Fibroblast of mammary gland (primary cell): ENCODE measurements at places on chromosomes 1 and 21.
A peak's percentile ranks its signal among the peaks of the same experiment; 100 is the strongest.

GRCh38 chr1:1331068-1331965 is at the start of gene TAS1R3:
TAS1R3 (plus strand) TSS chr1:1331280; CDS start chr1:1331346, 66 bp downstream.
- DNase-seq: no peak

- peak; percentile 51 for DNase-seq
These were observed 16.9 kb downstream of the MTARC1 start for GRCh38 chr1:220803401-220804201.

- DNase-seq: no peak
These were observed 1129.5 kb downstream of the PLA2G4A start for GRCh38 chr1:187958207-187958606.

DNA sequence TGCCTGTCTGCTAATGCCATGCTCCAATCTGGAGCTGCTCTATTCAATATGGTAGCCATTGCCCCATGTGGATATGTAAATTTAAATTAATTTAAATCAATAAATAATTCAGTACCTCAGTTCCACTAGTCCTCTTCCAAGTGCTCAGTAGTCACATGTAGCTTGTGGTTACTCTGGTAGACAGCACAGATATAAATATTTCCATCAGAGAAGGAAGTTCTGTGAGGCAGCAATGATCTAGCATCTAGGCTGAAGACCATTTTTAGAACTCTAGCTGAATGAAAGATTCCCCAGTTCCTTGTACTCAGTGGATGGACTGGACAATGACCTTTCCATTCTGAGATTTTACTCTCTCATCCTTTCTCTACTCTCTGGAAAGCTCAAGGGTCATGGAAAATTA is 25.8 kb upstream of the CAPZB start:
- no peak for DNase-seq

GRCh38 chr1:66095190-66095589 is 302.5 kb downstream of the PDE4B start:
- no peak for DNase-seq

GRCh38 chr1:25435397-25436108 is 4.9 kb downstream of the MACO1 start:
- DNase-seq: peak; percentile 47

DNA sequence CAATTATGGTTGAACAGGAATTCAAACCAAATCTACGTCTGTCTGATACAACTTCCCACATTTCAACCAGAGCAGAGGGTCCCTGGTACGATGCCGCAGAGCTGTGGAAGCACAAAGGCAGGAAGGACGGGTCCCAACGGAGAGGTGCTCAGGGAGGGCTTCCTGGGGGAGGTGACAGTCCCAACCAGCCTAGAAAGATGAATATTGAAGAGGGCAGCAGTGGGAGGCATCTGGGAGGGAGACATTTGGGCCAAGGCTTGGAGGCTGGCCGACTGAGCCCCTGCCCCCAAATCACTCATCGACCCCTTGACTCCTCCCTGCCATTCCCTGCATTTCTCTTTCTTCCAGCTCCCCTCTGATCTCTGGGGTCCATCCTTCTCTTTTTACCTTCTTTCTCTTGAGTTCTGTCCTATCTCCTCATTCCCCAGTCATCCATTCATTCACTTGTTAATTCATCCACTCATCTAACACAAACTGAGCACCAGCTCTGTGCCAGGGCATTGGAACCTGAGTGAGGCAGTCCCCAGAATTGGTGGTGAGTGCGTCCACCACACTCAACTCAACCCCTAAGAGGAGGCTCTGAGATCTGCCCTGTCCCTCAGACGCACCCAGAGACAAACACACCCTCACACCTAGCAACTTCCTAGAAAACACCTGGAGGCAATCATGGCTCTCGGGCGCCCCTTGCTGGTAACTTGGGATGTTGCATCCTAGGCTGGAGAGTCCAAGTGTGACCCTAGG is 13.2 kb upstream of the CELA3B start:
- DNase-seq: peak; percentile 63

DNA sequence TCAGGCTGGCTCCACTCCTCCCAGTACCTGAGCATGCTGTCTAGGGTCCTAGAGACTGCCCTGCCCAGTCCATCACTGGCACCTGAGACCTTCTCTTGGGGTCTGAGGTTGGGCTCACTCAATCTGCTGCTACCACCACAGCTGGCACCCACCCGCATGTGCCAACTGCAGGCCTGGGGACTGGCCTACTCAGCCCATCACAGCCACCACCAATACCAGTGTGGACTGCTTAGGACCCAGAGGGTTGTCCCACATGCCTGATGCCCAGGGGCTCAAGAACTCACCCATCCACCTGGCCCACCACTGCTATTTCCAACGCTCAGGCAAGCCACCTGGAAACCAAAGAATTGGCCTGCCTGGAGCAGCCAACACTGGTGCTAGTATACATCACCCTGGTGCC is 63.5 kb downstream of the CYP4B1 start:
- DNase-seq: no peak

DNA sequence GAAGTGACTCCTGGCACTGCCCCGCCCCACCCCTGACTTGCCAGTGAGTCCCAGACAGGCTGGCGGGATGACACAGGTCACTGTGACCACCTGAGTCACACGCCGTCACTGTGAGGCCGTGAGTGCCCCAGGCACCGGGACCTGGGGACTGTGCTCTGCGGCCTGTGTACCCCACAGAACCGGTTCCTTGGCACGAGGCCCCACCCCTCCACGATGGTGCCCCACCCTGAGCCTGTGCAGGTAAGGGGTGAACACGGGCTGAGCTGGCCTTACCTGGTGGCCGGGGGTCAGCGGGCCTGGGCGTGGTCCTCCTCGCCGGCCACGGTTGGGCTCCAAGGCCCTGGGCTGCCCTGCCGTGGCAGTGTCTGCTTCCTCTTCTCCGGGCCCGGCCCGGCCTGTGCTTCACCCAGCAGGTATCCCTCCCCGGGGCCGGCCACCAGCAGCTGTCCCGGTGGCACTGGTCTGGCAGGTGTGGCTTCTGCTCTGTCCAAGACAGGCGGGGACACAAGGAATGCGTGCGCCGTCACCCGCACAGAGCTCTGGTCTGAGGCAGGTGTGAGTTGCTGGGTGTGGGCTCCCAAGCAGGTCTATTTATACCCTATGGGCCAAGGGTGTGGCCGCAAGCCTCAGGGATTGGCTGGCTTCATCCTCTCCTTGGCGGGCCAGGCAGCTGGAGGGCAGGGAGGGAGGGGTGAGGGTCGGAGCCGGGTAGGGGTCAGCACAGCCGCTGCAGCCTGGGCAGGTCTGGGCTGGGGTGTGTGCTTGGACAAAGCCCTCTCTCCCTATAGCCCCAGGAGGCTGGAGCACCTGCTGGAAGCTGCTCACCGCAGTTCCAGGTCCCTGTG is at the start of gene RNF223:
Gene RNF223, minus strand, starts transcription at position 564 of the 845 bp plus-strand sequence. CDS start 1,740 bp downstream, outside the sequence.
- DNase-seq: no peak

DNA sequence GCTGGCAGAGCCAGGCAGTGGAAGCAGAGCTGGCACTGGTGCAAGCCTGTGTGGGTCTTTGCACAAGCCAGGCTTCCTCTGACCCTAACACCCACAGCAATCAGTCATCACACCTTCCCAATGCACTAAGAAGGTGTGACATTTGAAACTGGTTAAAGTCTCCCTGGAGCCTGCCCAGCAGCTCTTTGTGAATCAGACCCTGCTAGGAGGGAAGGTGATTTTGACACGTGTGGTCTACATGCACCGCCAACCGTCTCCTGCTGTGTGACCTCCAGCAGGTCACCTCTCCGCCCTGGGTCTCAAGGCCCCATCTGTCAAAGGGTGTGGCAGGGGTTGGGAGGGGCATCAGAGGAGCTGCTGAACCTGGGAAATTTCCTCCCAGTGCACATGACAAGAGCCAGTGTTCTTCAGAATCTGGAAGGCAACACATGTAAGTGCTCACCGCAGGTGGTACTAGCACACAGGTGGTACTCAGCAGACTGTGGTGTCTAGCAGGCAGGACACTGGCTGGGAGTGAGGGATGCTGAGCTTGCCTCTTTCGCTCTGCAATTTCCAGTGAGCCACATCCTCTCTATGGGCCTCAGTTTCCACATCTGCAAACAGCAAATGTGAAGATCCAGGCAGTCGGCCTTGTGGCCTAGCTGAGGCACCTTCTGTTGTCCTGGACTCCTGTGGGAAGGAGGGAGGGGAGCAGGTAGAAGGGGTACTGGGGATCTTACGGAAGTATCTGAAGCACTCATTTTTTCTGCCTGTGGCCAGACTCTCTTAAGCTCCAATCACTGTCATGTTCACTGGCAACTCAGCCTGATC is 123.2 kb downstream of the DMRTB1 start:
- no peak for DNase-seq

- no peak for DNase-seq
These were observed 6.6 kb downstream of the CLIC4 start for GRCh38 chr1:24751833-24752232.

DNA sequence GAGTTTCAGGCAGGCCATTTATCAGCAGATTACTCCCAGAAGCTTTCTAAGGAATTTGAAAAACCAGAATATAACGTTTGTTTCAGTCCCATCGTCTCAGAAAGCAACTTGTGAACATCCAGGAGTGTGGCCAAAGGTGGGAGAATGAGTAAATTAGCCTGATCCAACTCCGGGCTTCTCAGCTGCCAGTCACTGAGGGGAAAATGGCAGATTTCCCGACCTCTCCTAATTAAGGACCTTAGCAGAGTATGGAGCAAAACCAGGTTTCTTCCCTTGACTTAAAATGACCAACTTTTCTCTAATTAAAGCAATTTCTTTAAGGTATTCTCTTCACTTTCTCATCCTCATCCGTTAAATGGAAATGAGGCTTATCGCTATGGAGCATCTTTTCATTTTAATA is 1.0 kb downstream of the CORT start:
- DNase-seq: no peak
